GM04504 (cell line): ENCODE measurements at places on chromosomes 7 and 10.

- DNase-seq = peak; percentile 64
Observed at GRCh38 chr7:77887567-77887966, 89.0 kb downstream of the PHTF2 start.

- DNase-seq = no peak
Observed at GRCh38 chr7:24799506-24799905, 42.2 kb upstream of the GSDME start.

DNA sequence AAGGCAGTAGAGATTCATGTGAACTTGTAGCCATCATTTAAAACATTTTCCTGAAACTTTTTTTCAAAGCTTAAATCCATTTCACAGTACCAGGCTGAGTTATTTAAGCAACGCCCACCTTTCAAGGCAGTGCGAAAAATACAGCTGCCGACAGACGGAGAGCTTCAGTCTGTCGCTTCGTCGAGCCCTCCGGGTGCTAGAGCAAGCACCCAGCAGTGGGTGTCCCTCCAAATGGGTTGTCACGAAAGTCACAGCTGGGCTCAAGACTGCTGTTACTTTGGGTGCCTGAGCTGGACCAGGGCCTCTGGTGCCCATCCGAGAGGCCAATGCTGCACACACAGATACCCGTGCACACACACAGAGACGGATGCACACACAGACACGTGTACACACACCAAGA lies 135.6 kb downstream of the TCERG1L start:
- no peak for DNase-seq

GRCh38 chr7:78111386-78111785 lies 312.8 kb downstream of the PHTF2 start:
- DNase-seq = no peak

DNA sequence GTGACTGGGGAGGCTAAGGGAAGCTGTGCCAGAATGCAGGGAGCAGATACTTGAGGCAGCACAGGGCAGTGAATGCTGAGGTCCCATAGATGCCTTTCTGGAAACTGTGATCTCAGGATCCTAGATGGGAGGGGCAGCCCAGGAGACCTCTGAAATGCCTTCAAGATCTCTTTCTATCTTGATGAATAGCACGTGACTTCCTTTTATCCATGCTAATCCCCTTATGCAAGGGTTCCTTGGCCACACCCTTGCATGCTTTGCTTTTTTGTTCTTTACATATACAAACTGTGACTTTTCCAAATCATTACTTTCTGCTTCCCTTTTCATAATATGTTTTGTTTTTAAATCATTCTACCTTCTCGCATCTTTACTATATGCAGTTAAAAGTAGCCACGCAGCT lies 14.7 kb downstream of the ATRNL1 start:
- DNase-seq = no peak

GRCh38 chr10:133308421-133309099 lies at the start of the genes TUBGCP2 and ZNF511:
Gene TUBGCP2 (minus strand): TSS chr10:133308872. CDS start chr10:133302941, 5,931 bp downstream.
Gene ZNF511 (plus strand): TSS chr10:133308914. CDS start chr10:133308944, 30 bp downstream.
- peak; percentile 69 for DNase-seq

GRCh38 chr7:50791938-50792341 lies 9.2 kb upstream of the GRB10 start:
- no peak for DNase-seq

DNA sequence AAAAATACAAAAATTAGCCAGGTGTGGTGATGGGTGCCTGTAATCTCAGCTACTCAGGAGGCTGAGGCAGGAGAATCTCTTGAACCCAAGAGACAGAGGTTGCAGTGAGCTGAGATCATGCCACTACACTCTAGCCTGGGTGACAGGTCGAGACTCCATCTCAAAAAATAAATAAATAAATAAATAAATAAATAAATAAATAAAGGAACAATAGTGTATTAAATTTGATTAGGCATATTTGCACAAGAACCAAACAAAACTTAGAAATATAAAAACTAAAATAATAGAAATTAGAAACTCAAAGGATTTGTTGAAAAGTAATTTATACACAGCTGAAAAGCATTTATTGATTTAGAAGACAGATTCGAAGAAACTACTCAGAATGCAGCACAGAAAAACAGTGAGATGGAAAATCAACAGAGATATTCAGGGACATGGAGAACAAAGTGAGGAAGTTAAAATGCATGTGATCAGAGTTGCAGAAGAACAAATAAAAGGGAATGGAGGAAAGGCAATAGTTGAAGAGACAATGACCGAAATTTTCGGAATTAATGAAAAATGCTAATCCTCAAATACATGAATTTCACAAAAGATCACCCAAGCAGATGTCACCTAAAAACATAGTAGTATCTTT lies 17.7 kb downstream of the IFIT3 start:
- DNase-seq = no peak

GRCh38 chr10:69262292-69262751 lies 16.0 kb upstream of the HK1 start:
- no peak for DNase-seq
